NCI-H1417 (cell line): ENCODE measurements at places on chromosomes 5 and 9.

- DNase-seq, result no peak
Observed at GRCh38 chr5:52794519-52794918, 6.8 kb downstream of the ITGA1 start.

DNA sequence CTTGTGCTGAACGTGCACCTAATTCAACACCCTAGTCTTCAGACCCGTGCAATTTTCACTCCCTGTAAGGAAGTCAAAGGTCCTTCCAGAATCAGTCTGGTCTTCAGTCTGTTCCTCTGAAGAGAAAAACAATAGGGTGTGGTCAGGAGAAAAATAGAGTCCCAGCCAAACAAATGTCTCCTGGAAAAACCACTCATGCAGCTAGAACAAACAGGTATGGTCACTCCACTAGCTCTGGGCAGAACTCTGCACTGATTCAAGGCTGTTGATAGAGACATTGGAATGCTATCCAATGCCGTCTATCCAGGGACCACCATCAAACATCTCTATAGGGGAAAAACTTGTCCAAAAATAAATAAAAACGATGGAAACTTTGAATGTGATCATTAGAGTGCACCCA is 81.8 kb upstream of the MAP3K1 start:
- DNase-seq, result no peak

- peak; percentile 9 for DNase-seq
Observed at GRCh38 chr9:73118286-73118685, 33.4 kb upstream of the ANXA1 start.

DNA sequence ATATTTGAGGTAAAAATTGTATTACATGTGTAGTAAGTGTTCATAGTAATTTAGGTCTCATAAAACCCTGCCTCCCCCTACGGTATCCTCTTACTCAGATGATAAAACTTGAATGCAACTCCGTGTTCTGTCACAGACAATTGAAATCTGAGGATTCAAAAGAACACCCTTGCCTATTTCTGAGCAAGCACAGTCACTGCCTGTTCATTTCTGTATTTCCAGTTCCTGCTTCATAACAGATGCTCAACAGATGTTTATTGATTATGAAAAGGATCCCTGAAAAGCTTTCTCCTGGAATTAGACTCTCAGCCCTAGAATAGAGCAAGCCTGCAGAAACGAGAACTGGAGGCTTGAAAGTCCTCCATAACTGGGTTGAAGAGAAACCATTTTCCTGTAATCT is 144.1 kb upstream of the SPEF2 start:
- DNase-seq, result no peak

DNA sequence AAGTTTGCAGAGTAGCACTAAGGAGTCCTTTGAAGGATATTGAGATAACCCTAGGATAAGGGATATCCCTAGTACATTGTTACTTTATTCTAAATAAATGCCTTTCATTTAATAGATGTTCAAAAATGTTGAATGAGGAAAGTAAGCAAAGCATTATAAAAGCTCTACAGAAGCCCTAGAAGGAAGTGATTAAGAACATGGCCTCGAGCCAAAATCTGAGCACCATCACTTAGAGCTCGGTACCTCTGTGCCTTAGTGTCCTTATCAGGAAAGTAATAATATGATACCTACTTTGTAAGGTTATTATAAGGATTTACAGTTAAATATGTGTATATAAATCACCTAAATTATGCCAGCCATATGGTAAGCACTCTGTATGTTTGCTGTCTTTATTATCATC is 242.6 kb downstream of the KIAA0825 start:
- peak; percentile 29 for DNase-seq
